Hippocampal formation (tissue), 2 donors: ENCODE measurements at places on chromosomes 1 and 21.

DNA sequence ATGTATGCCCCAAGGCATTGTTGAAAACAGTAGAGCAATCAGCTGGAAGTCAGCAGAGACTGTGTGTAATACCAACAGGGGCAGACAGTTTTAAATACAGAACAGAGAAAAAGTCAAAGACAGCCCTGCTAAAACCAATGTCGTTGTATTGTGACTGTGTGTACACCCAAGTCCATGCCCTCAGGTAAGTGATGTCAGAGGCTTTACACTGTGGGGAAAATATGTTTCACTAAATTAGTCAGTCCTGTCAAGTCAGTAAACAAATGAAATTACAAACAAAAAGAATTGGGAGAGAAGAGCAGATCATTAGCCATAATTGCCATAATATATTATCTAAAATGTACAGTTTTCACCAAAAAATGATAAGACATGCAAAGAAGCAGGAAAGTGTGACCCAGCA, 2.4 kb upstream of the CYP2J2 start:
- DNase-seq = no peak

DNA sequence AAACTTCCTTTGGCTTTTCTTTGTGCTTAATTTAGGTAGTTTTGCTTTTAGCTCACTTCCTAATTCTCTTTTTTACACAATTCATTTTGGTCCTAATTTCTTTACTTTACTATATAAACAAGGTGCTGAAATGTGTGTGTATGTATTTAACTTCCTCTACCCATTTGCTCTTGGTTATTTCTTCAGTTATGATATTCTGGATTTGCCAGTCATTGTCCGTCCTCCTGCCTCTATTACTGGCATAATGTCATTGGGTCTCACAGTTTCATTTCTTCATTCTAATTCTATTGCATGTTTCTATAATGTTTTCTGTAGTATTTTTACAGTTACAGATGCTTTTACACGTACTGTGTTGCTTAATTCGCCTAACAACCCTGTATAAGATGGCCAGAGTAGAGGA, 96.2 kb downstream of the ZMYM4 start:
- DNase-seq = no peak

DNA sequence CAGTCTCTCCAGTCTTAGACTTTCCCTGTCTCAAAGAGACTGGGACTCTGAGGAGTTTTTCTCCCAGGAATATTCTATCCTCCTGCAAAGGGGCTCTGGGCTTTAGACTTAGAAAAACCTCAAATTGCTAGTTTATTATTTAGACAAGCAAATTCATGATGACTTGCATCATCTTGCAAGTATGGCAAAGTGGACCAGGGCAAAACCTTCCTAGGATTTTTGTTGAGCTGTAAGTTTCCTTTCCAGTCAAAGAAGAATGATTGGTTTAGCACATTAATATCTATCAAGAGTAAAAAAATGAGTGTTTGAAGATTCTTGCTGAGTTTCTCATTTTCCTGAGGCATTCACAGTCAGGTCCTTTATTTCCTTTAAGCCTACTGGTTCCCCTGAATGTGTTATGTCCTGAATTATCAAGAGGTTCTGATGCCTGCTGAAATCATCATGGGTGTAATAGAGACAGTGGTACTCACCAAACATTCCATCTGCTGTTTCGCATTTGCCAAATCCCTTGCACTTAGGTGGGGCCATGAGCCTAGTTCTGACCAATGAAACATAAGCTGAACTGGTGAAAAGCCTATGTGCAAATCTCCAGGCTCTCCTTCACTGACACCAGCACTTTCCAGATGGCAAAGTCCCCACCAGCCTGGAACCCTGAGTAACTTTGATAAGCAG, 25.2 kb upstream of the SPAG17 start:
- no peak for DNase-seq

- no peak for DNase-seq
Observed at GRCh38 chr21:35510957-35511695, 462.0 kb upstream of the RUNX1 start.

- no peak for DNase-seq
Observed at GRCh38 chr1:170694172-170694926, 30.4 kb downstream of the PRRX1 start.

DNA sequence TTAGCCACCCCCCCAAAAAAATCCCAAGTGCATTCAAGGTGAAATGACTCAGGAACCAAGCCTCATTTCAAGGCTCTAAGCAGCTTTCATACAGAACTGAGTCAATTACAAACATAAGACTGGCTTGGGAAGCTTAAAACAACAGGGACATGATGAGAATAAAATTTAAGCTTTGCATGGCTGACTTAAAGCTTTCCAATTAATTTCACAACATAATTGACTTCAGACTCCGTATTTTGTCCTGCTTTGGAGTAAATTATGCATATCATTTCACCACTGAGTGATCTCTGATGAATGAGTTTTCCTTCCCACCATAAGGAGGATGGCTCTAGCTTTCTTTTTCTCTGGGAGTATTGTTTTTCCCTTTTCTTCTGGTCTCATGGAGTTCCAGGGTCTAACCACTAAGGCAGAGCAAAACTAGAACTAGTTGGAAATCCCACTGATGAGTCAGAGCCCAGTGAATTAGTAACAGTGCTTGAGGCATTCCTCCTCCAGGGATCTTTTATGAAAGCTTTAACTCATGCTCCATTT, 72.8 kb downstream of the XCL2 start:
- DNase-seq = no peak

DNA sequence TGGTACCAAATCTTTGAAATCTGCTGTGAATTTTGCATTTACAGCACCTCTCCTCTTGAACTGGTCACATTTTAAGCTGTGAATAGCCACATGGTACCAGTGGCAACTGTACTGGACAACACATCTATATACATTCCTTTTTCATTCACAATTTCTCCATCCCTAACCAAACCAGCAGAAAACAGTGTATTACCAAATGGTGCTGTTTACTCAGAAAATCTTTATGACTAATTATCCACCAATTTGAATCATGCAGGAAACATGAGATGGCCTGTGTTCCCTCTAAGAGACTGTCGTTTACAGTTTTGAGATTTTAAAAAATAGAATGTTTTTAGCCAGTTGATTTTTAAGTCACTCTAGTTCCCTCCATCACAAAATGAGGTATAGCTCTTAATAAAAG, 17.6 kb upstream of the CCT8 start:
- DNase-seq = no peak

DNA sequence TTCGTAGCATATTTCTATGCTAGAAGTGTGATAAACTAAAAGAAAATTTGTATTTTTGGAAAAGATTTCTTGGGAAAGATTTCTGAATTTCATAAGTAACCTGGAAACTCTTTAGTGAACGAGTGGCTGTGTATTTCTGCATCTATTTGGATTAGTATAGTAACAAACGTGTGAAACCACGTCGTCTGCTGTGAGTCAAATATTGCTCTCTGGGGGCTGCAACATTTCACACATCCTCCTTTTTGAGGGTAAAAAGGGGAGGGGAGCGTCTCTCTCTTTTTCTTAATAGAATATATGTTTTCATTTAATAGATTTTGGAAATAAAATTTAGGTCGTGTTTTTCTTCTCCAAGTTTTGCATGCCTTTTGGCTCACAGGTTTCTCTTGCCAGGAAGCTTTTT, 44.8 kb downstream of the LHX9 start:
- no peak for DNase-seq
